HCEC 1CT (cell line): ENCODE measurements at places on chromosomes 7 and 10.

DNA sequence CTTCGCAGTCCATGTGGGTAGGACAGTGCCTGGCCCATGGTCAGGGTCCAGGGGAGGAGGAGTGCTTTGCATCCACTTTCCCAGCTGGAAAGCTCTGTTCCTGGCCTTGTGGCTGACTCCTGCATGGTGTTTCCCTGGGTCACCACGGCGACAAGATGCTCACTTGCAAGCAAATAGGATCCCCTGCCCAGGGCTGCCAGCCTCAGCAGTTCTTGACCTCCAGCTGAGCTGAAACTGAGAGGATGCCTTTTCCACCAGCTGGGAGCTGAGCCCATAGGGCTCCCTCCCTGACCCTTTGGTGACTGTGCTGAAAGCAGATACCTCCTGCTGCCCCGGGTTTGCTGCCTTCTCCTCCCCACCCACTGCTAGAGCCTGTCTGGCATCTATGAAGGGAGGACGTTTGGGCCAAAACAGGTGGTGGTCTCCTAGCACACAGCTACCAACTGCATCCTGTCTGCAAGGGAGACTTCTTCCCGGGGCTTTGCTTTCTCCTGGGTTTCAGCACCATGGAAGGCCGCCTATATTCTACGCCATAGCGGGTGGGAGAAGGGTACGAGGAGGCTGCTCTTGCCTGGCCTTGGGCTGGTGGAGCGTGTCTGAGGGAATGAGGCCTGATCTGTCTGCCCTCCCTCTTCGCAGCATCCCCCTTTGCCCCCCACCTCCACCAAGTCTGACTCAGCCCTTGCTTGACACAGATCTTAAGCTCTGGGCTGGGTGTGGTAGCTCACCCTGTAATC, 34.4 kb downstream of the UBTD1 start:
- peak; percentile 53 for DNase-seq

- DNase-seq, result no peak
These were observed 275.3 kb upstream of the MKLN1 start for GRCh38 chr7:131052285-131052904.

DNA sequence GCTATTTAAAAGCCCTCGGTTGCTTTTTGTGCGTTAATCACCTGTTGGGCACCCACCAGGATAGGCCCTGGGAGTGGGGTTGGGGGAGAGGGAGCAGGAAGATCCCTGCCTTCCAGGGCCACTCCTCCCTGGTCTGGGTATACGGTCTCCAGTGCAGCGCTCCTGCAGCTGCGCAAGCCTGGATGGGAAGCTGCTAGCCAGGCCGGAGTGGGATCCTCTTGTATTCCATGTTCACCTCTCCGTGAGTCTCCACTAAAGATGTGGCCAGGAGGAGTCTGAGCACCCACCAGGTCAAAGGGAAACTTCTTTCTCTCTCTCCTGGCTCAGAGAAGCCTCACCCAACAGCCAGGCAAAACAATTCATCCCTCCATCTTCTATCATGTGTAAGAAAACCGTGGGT, 78.8 kb upstream of the ANLN start:
- no peak for DNase-seq

GRCh38 chr10:33134011-33134751, 176.2 kb upstream of the ITGB1 start:
- peak; percentile 90 for DNase-seq

- DNase-seq, result no peak
These were observed 12.7 kb downstream of the FZD1 start for GRCh38 chr7:91276909-91277308.

GRCh38 chr10:8365935-8366911, 311.7 kb downstream of the GATA3 start:
- DNase-seq, result no peak

DNA sequence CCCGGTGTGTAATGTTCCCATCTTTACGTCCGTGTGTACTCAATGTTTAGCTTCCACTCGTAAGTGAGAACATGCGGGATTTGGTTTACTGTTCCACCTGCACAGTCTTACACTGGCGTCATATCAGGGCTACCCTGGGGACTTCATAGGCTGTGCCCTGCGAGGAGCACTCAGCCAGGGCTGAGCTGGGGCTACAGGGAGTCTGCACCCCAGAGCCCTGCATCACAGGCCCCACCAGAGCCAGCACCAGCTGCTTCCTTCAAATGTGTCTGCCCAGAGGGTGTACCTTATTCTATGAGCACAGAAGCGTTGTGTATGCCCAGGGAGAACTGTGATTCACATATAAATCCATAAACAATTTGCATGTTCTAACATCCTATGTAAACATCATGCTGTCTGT, 277.1 kb downstream of the TCERG1L start:
- no peak for DNase-seq

DNA sequence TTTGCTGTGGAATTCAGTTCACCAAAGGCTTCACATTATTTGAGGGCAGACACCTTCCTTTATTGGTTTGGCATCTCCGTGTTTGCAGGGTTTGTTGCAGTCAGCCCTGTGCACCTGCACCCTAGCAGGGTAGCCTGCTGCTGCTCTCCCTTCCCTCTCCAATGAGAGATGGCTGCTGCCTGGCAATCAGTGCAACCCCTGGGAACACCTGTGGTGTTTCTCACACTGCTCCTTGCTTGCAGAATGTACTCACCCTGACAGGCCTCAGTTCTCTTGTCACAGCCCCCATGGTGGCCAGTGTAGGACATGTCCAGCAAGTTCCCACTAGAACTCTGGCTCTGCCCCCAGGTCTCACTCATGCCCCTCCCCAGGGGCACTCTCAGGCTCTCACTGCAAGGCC, 12.1 kb upstream of the PPIA start:
- DNase-seq, result no peak

DNA sequence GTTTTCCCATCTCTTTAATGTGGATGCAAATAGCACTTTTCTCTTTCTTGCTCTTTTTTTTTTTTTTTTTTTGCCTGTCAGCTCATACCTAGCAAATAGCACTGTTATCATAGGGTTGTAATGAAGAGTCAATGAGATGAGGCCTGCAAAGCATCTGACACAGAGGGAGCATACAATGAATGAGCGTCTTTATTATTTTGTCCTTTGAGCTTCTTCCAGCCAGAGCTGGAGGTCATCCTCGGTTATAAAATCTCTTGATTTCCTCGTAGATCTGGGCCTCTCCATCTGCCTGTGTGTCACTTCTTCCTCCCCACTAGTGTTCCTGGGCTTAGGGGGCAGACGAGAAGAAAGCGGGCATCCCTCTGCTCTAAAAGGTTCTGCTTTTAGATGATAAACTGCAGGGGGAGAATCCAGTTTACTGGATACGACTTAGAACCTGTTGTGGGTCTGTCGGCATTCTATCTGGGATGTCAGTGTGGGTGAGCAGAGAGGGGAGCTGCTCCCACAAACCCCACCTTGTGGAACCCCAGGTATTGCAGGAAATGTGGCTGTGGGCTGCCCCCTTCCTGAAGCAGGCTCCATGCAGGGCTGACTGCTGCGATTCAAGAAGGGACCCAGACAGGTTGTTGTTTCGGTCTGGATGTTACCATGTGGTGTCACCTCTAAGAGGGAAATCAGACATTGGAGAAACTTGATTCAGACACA, 135.8 kb upstream of the GPR26 start:
- no peak for DNase-seq

DNA sequence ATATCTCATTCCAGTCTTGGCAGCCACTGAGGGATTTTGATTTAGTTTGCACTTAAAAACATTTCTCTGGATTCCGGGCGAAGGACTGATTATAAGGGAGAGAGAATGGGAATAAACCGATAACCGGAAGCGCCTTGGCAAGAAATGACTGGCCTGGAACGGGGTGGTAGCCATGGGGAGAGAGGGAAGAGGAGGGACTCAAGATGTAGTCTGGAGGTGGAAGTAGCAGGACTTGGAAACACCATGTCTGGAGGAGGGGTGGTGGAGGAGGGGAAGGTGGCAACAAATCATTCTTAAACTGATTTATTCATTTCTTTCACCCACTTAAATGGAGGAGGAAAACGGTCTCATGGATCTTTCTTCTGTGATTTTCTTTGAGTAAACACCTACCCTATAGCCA, 238.1 kb downstream of the REEP3 start:
- DNase-seq, result no peak

DNA sequence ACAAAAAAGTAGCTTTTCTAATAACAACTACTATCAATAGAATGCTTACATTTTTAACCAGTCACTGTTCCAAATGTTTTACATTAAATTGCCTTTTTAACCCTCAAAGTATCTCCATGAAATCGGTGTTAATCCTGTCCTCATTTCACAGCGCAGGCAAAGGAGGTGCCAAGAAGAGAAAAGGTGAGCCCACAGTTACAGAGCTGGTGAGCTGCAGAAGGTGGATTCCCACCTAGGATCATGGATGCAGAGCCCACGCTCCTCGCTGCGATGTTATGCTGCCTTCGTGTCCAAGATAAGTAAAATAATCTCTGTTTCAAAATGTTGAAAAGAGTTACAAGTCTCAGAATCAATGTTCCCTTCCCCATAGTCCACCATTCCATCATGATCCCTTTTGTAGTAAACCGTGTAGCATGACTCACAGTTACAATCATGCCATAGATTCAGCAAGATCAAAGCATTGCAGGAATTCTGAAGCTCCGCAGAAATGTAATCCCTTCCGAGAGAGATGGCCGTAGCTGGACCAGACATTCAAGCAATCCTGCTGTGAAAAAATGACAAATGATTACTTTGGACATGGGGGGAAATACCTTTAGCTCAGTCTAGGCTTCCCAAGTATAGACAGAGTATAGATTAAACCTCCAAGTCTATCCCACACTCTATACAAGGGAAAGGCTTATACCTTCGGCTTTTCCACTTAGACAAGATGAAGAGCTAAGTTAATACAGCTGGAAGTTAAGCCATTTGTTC, 394.7 kb upstream of the AKR1E2 start:
- peak; percentile 66 for DNase-seq

DNA sequence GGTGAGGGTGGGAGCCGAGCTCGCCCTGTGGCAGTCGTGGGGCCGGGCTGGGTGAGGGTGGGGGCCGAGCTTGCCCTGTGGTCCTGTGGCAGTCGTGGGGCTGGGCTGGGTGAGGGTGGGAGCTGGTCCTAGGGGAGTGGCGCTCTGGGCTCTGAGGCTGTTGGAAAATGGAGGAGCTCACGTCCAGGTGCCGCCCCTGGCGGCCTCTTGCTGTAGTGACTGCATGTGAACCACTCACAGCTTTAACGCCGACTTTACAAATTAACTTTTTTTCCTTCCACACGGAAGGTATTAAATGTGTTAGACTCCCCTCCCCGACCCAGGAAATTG, 312.6 kb downstream of the WDR37 start:
- no peak for DNase-seq

DNA sequence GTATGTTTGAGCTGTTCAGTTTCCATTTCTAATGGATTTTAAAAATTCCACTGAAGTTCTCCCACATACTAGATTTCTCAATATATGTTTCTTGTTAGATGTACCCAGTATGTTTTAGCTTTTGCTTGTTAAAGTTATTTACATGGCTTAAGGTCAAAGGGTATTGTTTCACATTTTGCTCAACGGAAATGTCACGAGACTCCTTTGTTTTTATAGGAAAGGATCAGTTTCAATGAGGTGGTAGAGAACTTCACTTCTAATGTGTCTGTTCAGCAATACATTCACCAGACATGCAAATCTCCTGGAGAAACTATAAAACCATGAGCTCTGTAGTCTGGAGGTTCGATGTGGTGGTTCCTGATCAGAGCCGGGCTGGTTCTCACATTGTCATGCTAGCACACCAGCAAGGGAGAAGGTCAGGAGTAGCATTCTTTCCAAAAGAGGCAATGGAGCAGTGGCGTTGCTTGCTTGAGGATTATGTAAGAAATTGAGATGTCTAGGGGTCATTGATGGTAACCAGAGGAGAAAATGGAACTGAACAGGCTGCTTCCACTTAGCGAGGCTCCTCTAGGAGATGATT, 114.0 kb downstream of the RAB18 start:
- DNase-seq, result no peak

DNA sequence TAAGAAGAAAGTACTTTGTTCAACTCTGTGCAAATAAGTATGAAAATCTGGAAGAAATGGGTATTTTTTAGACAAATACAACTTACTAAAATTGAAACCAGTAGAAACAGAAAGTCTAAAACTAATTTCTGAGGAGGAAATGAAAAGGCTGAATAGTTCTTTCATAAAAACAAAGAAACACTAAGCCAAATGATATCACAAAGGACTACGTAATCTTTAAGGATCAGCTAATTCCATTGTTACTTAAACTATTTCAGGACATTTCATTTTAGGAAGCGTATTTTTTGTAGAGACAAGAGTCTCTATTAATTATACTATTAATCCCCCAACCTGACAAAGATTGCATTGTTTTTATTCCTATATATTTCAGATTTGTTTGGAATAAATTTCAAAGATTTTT, 11.2 kb upstream of the CCSER2 start:
- DNase-seq, result no peak

GRCh38 chr10:67621834-67622233, 74.2 kb downstream of the CTNNA3 start:
- no peak for DNase-seq

DNA sequence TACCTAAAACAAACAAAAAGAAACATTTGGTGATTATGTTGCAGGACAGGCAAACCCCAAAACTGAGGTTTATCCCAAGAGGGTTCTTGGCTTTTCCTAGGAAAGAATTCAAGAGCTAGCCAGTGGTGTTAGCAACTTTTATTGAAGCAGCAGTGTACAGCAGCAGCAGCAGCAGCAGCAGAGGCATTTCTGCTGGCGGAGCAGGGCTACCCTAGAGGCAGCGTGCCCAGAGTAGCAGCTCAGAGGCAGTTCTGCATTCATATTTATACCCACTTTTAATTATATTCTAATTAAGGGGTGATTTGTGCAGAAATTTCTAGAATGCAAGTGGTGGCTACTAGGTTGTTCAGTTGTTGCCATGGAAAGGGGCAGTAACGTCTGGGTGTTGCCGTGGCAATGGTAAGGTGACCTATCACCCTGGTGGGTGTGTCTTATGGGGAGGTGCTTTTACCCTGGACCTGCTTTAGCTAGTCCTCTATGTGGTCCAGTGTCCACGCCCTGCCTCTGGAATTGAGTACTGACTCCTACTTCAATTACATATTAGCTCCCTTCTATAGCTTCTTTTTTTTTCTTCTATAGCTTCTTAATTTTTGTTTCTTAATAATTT, 53.9 kb downstream of the VCL start:
- no peak for DNase-seq
